ENCODE measurements at places on chromosomes 7 and 10.

GRCh38 chr10:120262857-120263547 lies 194.0 kb upstream of the PLPP4 start:
- no peak for DNase-seq

DNA sequence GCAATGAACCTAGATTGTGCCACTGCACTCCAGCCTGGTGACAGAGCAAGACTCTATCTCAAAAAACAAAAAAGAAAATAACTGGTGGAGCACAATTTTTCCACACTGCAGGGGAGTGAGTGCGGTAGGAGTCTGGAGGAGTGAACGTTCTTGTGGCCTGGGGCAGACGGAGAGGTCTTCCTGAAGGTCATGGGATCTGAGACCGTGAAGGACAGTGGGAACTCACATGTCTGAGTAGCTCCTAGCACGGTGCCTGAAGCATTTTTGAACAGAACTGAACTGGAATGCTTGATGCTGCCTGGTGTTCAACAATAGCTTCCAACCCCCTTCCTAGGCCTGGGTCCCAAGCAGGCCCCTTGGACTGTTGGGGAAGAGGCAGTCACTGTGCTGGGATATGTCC lies 84.3 kb upstream of the PODXL start:
- DNase-seq = no peak

GRCh38 chr10:12945690-12946359 lies 55.7 kb downstream of the CCDC3 start:
- no peak for DNase-seq

GRCh38 chr10:17394854-17395253 lies 59.5 kb downstream of the ST8SIA6 start:
- DNase-seq = peak; percentile 27

DNA sequence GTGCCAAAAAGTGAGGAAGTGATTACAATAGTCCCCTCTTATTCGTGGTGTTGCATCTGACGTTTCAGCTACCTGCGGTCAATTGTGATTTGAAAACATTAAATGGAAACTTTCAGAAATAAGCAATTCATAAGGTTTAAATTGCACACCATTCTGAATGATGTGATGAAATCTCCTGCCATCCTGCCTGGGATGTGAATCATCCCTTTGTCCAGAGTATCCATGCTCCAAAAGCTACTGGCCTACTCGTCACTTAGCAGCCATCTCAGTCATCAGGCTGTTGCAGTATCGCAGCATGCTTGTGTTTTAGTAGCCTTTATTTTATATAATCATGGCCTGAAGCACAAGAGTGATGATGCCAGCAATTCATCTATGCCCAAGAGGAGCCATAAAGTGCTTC lies 97.7 kb upstream of the CDCA7L start:
- no peak for DNase-seq

- DNase-seq = no peak
Observed at GRCh38 chr7:21450076-21450475, 22.2 kb downstream of the SP4 start.

DNA sequence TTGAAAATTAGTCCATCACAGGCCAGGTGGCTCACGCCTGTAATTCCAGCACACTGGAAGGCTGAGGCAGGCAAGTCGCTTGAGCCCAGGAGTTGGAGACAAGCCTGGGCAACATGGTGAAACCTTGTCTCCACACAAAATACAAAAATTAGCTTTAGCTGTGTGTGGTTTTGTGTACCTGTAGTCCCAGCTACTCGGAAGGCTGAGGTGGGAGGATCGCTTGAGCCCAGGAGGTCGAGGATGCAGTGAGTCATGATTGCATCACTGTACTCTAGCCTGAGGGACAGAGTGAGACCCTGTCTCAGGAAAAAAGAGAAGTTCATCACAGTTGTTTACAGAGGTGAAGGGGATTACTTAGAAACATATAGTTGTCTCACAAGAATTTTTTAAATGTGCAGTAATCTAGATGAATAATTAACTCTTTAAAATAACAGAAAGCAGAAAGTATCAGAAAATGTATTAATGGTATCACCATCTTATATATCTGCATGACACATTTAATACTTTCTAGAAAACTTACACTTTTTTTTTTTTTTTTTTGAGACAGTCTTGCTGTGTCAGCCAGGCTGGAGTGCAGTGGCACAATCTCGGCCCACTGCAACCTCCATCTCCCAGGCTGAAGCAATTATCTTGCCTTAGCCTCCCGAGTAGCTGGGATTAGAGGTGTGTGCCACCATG lies 8.9 kb downstream of the LCOR start:
- DNase-seq = peak; percentile 21

- DNase-seq = peak; percentile 85
Observed at GRCh38 chr10:113399065-113399464, 153.8 kb upstream of the HABP2 start.

DNA sequence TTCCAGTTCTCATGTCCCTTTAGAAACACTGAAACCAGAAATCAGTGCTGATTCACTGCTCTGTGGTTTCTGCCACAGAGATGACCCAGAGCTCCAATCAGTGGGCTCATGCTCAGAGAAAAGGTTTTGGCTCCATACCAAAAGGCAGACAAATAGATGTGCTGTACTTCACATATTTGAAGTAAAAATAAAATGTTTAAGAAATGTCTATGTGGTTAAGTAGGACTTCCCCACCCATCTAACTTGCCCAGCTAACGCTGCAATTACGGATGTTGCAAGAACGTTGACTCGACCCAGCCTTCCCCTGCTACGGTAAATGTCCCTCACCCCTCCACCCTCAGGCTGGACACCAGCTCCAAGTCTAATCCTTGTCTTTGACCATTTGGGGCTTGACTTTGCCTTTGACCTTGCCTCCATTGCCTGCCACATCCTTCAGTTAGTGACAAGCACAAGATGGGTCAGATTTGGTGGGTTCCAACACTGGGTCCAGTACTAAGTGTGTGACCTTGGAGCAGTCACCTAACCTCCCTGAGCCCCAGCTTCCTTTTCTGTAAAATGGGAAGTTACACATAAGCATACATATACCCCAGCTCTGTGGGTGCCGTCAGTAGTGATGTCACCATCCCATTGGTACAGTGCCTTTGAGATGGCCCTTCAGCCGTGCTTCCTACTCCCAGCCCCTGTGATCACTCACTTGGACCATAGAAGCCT lies 95.8 kb downstream of the CHST15 start:
- peak; percentile 98 for DNase-seq

DNA sequence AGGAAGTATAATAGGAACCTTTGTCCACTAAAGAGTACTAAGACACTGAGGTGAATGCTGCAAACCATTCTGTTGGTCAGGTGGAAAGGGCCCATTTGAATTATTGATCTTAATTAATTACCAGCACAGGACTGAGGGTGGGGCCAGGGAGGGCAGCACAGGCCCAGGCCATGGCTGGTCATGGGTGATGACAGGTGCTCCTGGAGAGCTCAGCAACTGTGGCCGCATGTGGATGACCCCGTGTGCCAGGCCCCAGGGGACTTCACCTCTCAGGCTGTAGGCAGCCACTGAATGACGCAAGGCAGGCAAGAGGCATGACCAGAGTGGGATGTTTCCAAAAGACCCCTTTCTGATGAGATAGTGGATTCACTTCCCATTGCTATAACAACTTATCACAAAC lies 54.2 kb downstream of the HECW1 start:
- DNase-seq = no peak

DNA sequence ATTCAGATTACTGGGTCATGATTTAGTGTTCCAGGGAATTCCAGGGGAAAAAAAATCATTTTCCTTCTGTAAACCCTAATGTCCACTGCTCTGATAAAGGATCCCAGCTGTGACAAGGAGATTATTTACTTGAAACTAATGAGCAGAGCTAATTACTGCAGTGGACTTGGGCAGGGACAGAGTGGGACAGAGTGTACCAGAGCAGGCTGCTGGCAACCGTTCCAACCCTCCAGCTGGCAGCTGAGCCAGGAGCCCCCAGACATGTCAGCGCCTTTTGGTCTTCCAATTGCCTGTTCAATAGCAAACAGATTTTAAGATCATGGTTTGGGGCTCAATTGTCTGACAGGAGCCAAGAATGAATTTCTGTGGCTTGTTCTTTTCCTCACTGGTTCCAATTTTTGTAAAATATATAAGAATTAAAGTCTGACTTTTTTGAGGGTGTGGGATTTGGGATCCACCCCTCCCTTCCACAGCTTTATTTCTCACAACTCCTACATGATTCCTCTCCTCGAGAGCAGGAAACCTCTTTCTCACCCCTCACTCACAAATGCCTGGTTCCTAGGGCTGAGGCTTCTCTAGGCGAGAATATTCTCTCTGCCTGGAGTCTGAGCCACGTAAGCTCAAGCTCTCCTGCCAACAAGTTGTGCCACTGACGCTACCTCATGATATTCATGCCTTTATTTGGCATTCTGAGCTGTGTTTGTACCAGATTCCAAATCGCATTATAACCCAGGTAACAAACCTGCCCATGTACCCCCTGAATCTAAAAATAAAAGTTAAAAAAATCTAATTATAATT lies 20.6 kb upstream of the FAM180A start:
- DNase-seq = no peak

DNA sequence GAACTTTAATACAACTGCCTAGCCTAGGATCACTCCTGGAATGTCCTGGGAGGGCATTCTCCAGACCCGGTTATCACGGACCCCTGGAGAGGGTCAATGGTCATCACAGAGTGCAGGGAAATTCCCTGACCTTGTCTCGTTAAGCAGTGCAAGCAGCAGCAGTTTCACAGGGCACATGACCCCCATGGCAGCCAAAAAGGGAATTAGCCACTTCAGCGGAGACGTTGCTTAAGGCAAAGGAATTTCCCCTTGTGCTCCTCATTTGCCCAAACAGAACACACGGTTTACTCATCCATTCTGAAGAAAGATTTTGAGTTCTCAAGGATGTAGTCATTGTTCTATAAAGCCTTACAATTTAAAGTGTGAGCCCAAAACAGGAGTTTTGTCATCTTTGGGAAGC lies 260.3 kb downstream of the SNX13 start:
- DNase-seq = peak; percentile 89

DNA sequence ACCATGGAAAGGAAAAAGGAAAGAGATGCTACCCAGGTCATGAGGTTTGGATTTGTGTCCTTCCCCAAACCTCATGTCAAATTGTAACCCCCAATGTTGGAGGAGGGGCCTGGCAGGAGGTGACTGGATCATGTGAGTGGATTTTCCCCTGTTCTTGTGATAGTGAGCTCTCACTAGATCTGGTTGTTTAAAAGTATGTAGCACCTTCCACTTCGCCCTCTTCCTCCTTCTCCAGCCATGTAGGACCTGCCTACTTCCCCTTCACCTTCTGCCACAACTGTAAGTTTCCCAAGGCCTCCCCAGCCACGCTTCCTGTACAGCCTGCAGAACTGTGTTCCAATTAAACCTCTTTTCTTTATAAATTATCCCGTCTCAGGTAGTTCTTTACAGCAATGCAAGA lies 113.9 kb downstream of the FAM107B start:
- DNase-seq = no peak

DNA sequence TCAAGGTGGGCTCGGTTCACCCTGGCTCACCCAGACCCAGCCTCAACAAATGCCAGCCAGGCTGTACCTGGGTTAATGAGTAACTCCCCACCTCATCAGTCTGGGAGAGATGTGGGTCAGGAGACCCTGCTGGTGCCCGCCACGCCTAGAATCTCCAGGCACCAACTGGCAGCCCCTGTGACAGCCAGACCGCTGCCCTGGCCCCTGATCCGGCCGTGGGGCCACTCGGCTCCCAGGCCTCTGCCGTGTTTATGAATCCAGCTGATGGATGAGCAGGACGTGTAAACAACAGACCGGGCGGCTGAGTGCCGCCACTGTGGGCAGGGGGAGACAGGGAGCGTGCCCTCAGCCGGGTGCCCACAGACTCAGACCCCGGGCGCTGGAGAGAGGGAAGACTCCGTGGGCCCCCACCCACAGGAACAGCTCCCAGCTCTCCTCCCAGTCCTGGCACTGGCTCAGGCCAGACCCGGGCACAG lies 34.0 kb upstream of the PDGFA start:
- DNase-seq = no peak

GRCh38 chr7:70439651-70440050 lies 692.3 kb upstream of the GALNT17 start:
- no peak for DNase-seq

- peak; percentile 70 for DNase-seq
Observed at GRCh38 chr7:106866298-106867281, 1.5 kb downstream of the PIK3CG start.

GRCh38 chr7:156238366-156239133 lies 402.0 kb upstream of the RNF32 start:
- DNase-seq = no peak

DNA sequence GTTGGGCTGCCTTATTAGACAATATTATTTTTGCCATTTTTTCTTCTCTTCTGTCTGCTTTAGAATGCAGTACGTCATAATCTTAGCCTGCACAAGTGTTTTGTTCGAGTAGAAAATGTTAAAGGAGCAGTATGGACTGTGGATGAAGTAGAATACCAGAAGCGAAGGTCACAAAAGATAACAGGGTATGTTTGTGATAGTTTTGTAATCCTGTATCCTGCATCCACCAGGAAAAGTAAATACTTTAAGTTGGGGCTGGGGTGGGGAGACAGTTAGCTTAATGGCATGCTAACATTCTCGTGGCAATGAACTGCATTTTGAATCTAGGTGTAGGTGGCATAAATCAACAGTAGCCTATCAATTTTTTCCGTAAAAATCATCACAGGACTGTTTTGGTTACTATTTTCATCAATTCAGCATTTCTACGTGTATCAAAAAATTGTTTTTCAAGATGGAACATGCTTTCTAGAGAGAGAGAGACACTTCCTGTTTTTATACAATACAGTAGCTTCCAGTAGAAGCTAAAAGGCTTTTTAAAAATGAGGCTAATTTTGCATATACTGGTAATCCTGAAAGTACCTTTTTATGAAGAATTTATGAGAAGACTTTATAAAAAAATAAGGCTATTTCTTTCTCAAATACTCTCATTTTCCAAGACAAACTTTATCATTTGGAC lies 247.5 kb downstream of the FOXP2 start:
- DNase-seq = no peak

- DNase-seq = peak; percentile 78
Observed at GRCh38 chr7:38169847-38170246, 8.2 kb upstream of the STARD3NL start.

GRCh38 chr7:45892407-45893035 lies 4.2 kb downstream of the IGFBP1 start:
- no peak for DNase-seq

- DNase-seq = peak; percentile 89
Observed at GRCh38 chr10:31751051-31751737, 177.4 kb downstream of the ARHGAP12 start.

DNA sequence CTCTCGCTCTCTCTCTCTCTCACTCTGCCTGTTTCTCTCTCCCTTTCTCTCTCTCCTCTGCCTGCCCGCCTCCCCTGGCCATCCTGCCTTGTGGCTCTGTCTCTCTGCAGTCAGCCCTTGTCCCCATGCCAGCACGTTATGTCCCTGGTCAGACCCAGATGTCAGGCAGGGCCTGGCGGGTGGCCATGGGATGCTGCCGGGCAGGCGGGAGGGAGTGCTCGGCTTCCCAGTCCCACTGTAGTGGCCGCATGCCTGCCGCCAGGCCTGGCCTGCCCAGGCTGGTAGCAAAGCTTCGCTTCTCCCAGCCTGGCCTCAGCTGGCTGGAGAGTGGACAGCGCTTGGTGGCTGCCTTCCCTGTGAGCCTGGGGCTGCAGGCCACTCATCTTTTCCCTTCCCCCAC lies 121.5 kb upstream of the ZNF716 start:
- DNase-seq = no peak

- no peak for DNase-seq
Observed at GRCh38 chr7:147510923-147511322, 1079.6 kb upstream of the C7orf33 start.

Measured in inflammatory macrophage (primary cell).